ENCODE measurements at places on chromosomes 16 and 17.
A peak's percentile ranks its signal among the peaks of the same experiment; 100 is the strongest.

- DNase-seq, result peak; percentile 52
These were observed 78.3 kb downstream of the TANGO6 start for GRCh38 chr16:68921637-68922036.

DNA sequence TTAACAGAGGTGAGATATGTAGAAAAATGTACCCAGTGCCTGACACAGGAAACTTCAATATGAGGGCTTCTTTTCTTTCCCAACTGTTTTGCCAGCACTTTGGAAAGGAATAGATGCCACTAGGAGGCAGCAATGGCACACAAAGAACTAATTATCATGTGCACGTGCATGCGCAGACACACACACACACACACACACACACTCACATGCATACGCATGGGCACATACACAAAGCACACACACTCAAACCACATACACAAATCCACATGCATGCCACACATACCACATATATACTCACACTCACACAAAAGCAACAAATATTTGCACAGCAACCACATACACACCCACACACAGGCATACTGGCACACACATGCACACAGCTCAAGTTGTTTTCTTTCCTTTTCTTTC lies 8.8 kb upstream of the CEP112 start:
- peak; percentile 68 for DNase-seq

DNA sequence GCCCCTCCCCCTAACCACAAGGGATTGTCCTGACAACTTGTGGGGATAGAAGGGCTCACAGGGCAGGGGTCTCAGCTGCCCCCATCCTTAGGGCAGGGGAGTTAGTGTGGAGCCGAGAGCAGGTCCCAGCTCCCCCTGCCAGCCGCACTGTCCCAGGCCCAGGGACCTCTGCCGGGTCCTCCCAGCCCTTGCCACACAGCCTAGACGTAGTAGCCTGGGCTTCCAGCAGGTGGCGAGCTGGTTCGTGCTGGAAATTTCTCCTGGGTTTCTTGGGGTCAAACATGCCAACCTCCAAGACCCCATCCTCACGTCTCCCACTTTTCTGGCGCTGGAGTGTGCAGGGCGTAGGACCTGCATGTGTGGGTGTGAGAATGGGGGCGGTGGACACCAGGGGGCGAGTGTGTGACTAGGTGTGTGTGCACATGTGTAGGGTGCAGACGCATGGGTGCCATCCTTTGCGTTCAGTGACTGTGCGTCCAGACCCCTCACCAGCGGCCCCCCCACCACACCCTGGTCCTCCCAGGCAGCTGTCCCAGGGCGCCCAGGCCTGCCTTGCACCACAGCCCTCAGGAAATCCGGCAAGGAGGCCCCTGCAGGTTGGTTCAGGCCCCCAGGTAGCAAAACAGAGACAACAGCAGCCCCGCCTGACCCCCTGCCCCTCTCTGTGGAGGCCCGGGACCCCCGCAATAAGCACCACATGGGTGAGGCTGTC lies 29.5 kb downstream of the SBK1 start:
- peak; percentile 58 for DNase-seq

GRCh38 chr17:49739641-49740271 lies 24.2 kb downstream of the FAM117A start:
- no peak for DNase-seq

GRCh38 chr16:67311607-67312488 lies 14.7 kb downstream of the KCTD19 start:
- DNase-seq, result peak; percentile 91

DNA sequence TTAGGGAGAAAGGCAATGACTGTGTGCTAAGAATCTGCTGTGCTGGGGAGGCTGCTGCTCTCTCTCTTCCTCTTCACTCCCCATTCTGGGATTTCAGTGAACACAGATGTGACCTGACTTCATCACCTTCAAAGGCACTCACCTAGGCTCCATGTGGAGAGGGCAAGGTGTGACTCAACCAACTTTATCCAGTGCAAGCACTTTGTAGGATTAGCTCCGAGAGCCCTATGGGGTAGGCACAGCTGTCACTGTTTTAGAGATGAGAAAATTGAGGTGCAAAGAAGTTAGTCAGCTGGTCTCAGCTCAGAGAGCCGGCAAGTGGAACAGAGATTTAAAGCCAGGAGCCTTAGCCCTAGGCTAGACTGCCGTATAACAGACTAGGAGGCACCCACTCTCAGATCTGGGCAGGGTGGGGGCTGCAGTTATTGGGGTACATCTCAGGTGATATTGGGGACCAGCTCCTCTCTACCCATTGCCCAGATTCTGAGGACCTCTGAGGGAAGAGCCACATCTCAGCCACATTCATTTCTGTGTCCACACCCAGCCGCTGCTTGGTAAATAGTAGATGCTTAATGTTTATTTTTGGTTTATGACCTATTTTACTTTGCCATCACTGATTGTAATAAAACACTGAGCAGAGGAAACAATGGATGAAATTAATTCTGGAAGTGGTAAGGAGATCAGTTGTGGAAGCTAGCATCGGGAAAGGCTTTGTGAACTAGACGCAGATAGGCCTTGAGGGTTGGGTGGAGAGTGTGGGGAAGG lies 138.8 kb downstream of the CCDC182 start:
- DNase-seq, result no peak

- no peak for DNase-seq
These were observed 9.6 kb downstream of the ACE start for GRCh38 chr17:63486317-63487013.

- DNase-seq, result no peak
These were observed 2.9 kb downstream of the FAM117A start for GRCh38 chr17:49760932-49761558.

GRCh38 chr17:60422162-60422665 lies at the start of gene CHCT1:
CHCT1 (plus strand) TSS chr17:60422489; CDS start chr17:60422593, 104 bp downstream.
- no peak for DNase-seq

DNA sequence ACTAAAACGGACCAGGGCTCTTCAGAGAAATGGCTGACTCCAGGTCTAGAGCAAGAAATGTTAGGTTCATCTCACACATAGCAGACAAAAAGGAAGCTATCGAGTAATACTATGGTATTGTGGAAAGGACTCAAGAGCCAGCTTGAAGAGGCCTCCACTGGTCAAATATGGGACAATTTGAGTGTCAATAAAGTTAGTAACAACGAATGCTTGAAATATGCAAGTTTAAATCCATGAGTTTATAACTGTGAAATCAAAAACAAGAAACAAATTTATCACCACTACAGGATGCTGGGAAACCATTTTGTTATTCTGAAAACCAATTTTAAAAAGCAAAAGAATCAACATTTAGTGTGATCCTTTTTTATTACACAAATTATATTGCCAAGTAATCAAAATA lies 50.4 kb upstream of the ANKFY1 start:
- DNase-seq, result no peak

GRCh38 chr17:68197091-68197996 lies 50.5 kb upstream of the AMZ2 start:
- no peak for DNase-seq

DNA sequence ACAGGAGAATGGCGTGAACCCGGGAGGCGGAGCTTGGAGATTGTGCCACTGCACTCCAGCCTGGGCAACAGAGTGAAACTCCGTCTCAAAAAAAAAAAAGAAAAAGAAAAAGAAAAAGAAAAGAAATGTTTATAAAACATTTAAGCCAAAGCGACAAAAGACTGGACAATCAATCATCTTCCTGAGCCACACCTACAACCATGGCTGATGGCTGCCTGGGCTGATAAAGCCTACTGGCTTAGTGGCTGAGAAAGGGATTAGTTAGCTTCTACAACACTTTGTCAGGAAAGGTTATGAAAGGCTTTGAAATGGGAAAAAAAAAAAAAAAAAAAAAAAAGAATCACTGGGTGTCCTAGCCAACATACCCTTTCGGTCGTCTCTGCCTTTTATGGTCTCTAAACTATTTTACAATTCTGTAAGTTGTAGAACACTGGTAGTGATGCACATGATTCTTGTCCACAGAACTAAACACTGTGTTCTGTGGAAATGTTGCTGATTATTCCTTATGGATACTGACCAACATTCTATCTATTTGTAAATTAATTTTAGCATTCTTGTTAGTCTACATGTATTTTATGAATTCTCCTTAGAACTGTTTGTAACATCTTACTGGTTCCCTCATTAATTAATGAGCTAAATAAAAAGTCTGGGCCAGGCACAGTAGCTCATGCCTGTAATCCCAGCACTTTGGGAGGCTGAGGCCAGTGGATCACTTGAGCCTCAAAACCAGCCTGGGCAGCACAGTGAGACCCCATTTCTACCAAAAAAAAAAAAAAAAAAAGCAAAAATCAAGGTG lies 45.5 kb downstream of the ZZEF1 start:
- DNase-seq, result no peak

- peak; percentile 99 for DNase-seq
These were observed 34.1 kb upstream of the SLC38A10 start for GRCh38 chr17:81328978-81329926.

- DNase-seq, result no peak
These were observed 419.1 kb upstream of the RBFOX1 start for GRCh38 chr16:6913566-6913965.

- peak; percentile 92 for DNase-seq
These were observed at the start of the genes INCA1 and KIF1C for GRCh38 chr17:4997302-4998026. INCA1 (minus strand) TSS chr17:4997522; CDS start chr17:4994437, 3,085 bp downstream. KIF1C (plus strand) TSS chr17:4997950; CDS start chr17:5000247, 2,297 bp downstream.

- peak; percentile 26 for DNase-seq
These were observed 650 bp downstream of the KIAA0753 start for GRCh38 chr17:6639586-6640535.

- DNase-seq, result no peak
These were observed 43.6 kb downstream of the C16orf95 start for GRCh38 chr16:87273471-87274030.

- DNase-seq, result no peak
These were observed 30.4 kb downstream of the RPH3AL start for GRCh38 chr17:322006-322780.
